ENCODE measurements at places on chromosomes 5 and 9. TPM values are rescaled to one million over a fixed set of nuclear protein-coding genes. Genes with fewer than 3 reads are reported as not detected.

GRCh38 chr9:14467675-14468374 is 153.9 kb upstream of the NFIB start:
- no peaks in the 10 kb centered on the region for H3K4me1 ChIP-seq
- no peak overlapping the region for H3K4me3 ChIP-seq
- no peak overlapping the region for H3K27ac ChIP-seq
- no peaks in the 10 kb centered on the region for H3K27me3 ChIP-seq
- no peaks in the 10 kb centered on the region for H3K36me3 ChIP-seq

GRCh38 chr5:172144291-172144815 is 43.7 kb downstream of the STK10 start:
- DNase-seq: no peak
- H3K27me3 ChIP-seq: no peaks in the 10 kb centered on the region
- H3K4me1 ChIP-seq: no peaks in the 10 kb centered on the region
- H3K4me3 ChIP-seq: no peak overlapping the region
- no peaks in the 10 kb centered on the region for H3K36me3 ChIP-seq
- no peak overlapping the region for H3K27ac ChIP-seq

GRCh38 chr9:93053781-93054331 is 4.6 kb upstream of the SUSD3 start:
- no peak overlapping the region for H3K4me3 ChIP-seq
- DNase-seq: no peak
- H3K27me3 ChIP-seq: no peaks in the 10 kb centered on the region
- H3K4me1 ChIP-seq: peaks cover 5% of the 10 kb centered on the region
- H3K36me3 ChIP-seq: no peaks in the 10 kb centered on the region
- peak overlapping the region; percentile 53 for H3K27ac ChIP-seq

GRCh38 chr9:97558701-97559101 is 57.2 kb downstream of the TMOD1 start:
- DNase-seq: no peak
- no peak overlapping the region for H3K4me3 ChIP-seq
- peak overlapping the region; percentile 35 for H3K27ac ChIP-seq
- H3K36me3 ChIP-seq: no peaks in the 10 kb centered on the region
- peaks cover 7% of the 10 kb centered on the region for H3K4me1 ChIP-seq

DNA sequence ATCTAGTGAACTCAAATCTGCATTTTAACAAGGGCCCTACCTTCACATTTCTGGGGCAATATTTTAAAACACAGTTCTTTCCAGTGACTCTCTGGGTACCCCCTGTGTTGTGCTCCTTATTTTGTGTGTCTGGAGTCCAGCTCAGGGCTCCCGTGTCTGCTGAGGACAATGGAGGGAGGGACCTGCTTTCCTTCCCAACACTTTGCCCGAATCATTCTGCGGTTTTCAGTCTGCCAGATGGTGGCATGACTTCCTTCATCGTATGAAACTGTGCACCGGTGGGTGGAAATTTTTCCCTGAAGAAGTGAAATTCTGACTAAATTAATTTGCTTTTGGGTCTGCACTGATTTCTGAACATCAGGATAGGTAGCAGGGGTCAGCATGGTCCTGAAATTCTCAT is 153.6 kb upstream of the CD180 start:
- no peak overlapping the region for H3K4me3 ChIP-seq
- H3K4me1 ChIP-seq: no peaks in the 10 kb centered on the region
- no peak overlapping the region for H3K27ac ChIP-seq
- H3K36me3 ChIP-seq: no peaks in the 10 kb centered on the region
- no peaks in the 10 kb centered on the region for H3K27me3 ChIP-seq

GRCh38 chr5:168072665-168073064 is 218.8 kb upstream of the WWC1 start:
- peaks cover 1% of the 10 kb centered on the region for H3K27me3 ChIP-seq
- no peak for DNase-seq
- H3K4me1 ChIP-seq: no peaks in the 10 kb centered on the region
- H3K27ac ChIP-seq: no peak overlapping the region
- H3K36me3 ChIP-seq: no peaks in the 10 kb centered on the region

DNA sequence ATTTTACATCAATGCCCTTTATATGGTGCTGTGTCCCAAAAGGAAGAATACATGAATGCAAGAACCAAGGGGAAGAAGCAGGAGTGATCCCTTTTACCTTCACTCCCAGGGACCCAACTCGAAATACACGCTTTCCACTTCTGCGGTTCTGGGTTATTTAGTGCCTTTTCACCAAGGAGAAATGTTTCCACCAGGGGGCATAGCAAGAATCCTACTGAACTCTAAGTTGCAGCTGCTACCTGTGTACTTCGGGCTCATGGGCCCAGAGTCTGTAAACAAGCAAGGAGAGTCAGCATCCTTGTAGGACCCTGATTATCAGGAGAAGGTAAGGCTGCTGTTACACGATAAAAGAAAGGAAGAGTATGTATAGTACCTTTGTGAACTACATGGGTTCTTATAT is 45.7 kb downstream of the DPYSL3 start:
- no peaks in the 10 kb centered on the region for H3K27me3 ChIP-seq
- no peak overlapping the region for H3K27ac ChIP-seq
- H3K4me1 ChIP-seq: peaks cover 6% of the 10 kb centered on the region
- no peaks in the 10 kb centered on the region for H3K36me3 ChIP-seq
- H3K4me3 ChIP-seq: no peak overlapping the region

DNA sequence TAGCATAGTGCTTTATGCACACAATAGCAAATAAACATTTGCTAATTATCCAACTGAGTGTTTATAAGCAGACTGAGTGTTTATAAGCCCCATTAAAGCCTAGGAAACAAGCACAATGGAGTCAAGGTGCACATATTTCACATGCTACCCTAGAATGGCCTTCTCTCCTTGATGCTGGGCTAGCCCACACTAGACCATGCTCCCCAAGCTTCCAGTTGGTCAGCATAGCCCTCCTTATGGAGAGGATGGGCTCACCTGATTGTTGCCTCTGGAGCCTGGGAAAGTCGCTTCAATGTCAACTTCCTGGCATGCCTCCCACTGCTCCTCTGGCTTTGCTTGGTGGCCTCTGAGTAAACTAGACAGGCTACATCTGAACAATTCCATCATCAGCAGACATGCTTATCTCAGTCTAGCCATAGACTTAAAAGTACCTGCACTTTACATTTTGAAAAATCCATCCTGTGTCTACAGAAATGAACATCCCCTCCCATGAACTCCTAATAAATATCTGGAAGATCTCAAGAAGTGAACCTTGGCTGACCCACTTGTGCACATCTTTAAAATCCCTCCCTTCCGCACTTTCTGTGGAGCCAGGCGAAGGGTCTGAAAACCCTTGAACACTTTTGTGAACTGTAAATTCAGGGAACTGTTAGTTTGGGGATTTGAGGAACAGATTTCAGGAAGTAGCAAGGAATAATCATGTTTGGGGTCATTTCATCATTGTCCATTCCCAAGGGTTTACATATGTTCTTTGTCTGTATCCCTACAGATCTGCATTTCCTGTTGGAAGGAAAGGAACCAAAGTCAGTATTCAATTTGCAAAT is 486.6 kb downstream of the ARHGEF28 start:
- no peaks in the 10 kb centered on the region for H3K36me3 ChIP-seq
- H3K27me3 ChIP-seq: no peaks in the 10 kb centered on the region
- DNase-seq: no peak
- H3K27ac ChIP-seq: no peak overlapping the region
- H3K4me1 ChIP-seq: no peaks in the 10 kb centered on the region

- H3K27ac ChIP-seq: no peak overlapping the region
- H3K36me3 ChIP-seq: no peaks in the 10 kb centered on the region
- H3K4me3 ChIP-seq: no peak overlapping the region
- H3K4me1 ChIP-seq: no peaks in the 10 kb centered on the region
- no peak for DNase-seq
Measured at GRCh38 chr9:17019398-17019797, 115.4 kb upstream of the CNTLN start.

DNA sequence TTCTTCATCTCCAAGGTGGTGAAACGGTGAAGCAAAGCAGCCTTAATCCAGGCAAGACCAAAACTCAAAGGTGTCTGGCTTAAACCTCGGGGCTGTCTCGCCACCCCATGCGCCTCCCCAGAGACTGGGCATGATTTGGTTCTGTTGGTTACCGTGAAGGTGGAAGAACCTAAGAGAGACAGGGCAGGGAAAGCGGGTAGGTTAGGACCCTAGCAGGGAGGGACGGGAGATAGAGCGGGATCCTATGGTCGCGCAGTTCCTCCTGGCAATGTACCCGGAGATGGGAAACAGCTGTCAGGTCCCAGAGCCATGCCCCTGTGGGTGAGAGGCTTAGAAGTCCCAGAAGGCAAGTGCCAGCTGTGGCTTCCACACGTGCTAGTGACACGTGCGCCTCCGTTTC is 418.3 kb upstream of the IRX1 start:
- no peaks in the 10 kb centered on the region for H3K27me3 ChIP-seq
- no peak for DNase-seq
- no peak overlapping the region for H3K27ac ChIP-seq
- H3K4me1 ChIP-seq: no peaks in the 10 kb centered on the region
- no peaks in the 10 kb centered on the region for H3K36me3 ChIP-seq
- no peak overlapping the region for H3K4me3 ChIP-seq

DNA sequence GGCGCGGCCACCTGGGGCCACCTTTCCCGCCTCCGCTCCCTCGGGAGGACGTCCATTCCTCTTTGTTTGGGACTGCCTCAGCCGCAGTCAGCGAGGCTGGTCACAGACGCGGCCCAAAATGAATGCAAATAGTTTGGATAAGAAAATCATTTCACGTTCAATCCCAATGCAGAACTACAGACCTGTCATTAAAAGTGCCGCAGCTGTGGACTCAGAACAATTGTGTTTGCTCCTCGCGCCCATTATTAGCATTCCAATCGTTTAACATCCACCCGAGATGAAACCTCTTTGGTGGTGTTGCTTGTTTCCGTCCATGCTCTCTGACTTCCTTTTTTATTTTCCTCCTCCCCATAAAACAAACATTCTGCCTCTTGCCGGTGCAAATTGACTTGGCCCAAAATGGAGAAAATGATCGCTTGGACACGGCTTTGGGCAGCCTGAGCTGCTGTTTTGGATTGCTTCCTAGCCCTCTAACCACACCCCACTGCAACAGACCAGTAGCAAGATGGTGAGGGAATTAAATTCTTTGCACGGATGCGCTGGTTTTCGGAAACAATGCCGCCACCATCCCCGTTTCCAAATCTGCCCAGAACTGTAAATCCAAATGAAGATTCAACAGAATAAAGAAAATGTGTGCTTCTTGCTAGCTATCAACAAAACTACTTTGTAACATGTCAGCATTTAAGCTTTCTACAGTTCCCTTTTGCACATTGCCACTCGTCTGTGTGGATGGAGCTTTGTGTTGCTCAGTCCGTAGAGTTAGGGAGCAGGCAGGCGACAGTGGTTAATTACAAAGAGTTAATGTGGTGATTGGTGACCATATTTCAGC is 784 bp downstream of the NLN start:
- no peaks in the 10 kb centered on the region for H3K36me3 ChIP-seq
- H3K4me3 ChIP-seq: peak overlapping the region; percentile 93
- no peaks in the 10 kb centered on the region for H3K27me3 ChIP-seq
- H3K27ac ChIP-seq: peak overlapping the region; percentile 32
- no peak for DNase-seq
- no peaks in the 10 kb centered on the region for H3K4me1 ChIP-seq

- H3K4me3 ChIP-seq: no peak overlapping the region
- H3K27ac ChIP-seq: no peak overlapping the region
- H3K27me3 ChIP-seq: no peaks in the 10 kb centered on the region
- peak; percentile 57 for DNase-seq
Measured at GRCh38 chr5:179192185-179192890, 132.2 kb downstream of the ZNF354C start.

DNA sequence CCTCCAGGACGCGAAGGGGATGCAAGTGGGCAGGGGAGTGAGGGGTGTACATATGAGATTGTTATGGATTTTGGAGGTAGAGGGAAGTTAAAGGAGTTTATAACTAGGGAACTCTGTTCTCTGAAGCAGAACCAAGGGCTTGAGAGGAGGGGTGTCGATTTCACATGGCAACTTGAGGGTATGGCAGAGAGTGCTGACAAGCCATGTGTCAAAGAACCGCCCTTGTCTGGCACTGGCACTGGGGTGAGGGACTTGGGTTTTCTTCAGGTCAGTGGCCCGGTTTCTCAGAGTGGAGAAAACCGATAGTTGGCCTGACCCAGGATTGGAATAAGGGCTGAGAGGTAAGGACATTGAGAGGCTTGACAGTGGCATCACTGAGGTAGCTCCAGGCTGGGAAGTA is 47.7 kb upstream of the TESK1 start:
- H3K36me3 ChIP-seq: no peaks in the 10 kb centered on the region
- H3K4me3 ChIP-seq: no peak overlapping the region
- H3K27me3 ChIP-seq: no peaks in the 10 kb centered on the region
- H3K27ac ChIP-seq: no peak overlapping the region
- no peak for DNase-seq
- H3K4me1 ChIP-seq: peaks cover 5% of the 10 kb centered on the region

DNA sequence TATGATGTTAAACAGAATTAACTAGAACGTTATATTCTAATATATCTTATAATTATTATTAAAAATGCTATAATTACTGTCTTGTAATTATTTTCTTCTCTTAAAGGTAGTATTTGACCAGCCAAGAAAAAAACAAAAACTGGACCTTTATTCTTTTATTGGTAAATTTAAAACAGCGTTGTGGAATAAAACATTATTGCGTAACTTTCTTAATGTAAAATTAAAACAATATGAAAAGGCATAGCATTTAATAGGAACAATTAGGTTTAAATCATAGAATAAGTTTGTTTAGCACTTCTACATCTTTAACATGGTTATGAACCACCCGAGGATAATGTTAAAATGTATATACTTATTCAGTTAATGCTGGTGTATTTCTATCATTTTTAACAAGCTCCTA is 574.5 kb upstream of the CDH18 start:
- no peak for DNase-seq
- H3K4me1 ChIP-seq: no peaks in the 10 kb centered on the region
- H3K27ac ChIP-seq: no peak overlapping the region

- no peak for DNase-seq
- H3K36me3 ChIP-seq: no peaks in the 10 kb centered on the region
- no peak overlapping the region for H3K4me3 ChIP-seq
- no peaks in the 10 kb centered on the region for H3K4me1 ChIP-seq
- no peaks in the 10 kb centered on the region for H3K27me3 ChIP-seq
Measured at GRCh38 chr5:15539951-15540350, 40.0 kb downstream of the FBXL7 start.

DNA sequence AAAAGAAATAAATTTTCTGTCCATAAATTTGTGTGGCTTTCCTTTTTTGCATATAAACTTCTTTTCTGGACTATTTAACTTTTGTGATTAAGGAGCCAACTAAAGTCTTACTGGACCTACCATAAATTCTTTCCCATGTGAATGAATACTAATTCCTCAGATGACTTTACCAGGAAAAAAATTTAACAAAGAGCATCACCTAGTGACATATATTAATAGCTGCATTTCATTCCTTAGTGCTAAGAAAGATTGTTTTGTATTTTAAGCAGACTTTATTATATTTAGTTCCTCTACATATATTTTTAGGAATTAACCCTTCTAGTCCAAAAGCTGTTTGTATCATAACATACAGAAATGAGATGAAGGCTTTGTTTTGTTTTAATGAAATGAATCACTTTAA is 64.4 kb downstream of the C9orf85 start:
- no peaks in the 10 kb centered on the region for H3K27me3 ChIP-seq
- H3K27ac ChIP-seq: no peak overlapping the region
- H3K4me1 ChIP-seq: no peaks in the 10 kb centered on the region
- no peak for DNase-seq
- no peak overlapping the region for H3K4me3 ChIP-seq

The SPTAN1 gene
- 384 TPM for total RNA-seq

The PRRC2B gene
- 263 TPM for total RNA-seq

The TAS2R1 gene
- total RNA-seq: not detected

The OBP2B gene
- not detected for total RNA-seq

The SKP1 gene
- 304 TPM for total RNA-seq

The PITX1 gene
- total RNA-seq: 0.39 TPM

The CDC20B gene
- total RNA-seq: not detected

The TICAM2 gene
- 8.3 TPM for total RNA-seq

The TXNDC8 gene
- total RNA-seq: not detected

The NMUR2 gene
- total RNA-seq: not detected

All from aorta (tissue), 5 donors.